ENCODE measurements at places on chromosomes 7 and 10.

GRCh38 chr7:38182450-38182849 is 4.4 kb downstream of the STARD3NL start:
- DNase-seq, result no peak

- DNase-seq, result no peak
Observed at GRCh38 chr7:3154317-3154716, 110.7 kb upstream of the CARD11 start.

DNA sequence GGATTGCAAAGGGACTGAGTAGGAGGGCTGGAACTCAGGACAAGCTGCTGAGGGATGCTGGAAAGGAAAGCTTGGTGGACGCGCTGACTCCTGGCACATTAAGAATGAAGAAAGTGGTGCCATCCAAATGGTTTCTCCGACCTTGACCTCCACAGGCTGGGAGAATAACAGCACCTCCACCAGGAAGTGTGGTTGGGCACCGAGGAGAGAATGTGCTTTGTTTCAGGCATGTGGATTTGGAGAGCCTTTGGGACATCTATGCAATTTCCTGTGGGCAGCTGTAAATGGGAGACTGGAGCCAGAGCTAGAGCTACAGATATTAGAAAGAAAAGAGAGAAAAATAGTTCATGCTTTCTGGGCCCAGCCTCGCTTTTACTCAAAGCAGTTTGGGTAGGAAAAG is 29.8 kb upstream of the HABP2 start:
- DNase-seq, result no peak

GRCh38 chr10:87844837-87845623 is 18.3 kb downstream of the KLLN start:
- DNase-seq, result no peak

GRCh38 chr7:33425929-33426678 is 296.7 kb downstream of the BBS9 start:
- no peak for DNase-seq

DNA sequence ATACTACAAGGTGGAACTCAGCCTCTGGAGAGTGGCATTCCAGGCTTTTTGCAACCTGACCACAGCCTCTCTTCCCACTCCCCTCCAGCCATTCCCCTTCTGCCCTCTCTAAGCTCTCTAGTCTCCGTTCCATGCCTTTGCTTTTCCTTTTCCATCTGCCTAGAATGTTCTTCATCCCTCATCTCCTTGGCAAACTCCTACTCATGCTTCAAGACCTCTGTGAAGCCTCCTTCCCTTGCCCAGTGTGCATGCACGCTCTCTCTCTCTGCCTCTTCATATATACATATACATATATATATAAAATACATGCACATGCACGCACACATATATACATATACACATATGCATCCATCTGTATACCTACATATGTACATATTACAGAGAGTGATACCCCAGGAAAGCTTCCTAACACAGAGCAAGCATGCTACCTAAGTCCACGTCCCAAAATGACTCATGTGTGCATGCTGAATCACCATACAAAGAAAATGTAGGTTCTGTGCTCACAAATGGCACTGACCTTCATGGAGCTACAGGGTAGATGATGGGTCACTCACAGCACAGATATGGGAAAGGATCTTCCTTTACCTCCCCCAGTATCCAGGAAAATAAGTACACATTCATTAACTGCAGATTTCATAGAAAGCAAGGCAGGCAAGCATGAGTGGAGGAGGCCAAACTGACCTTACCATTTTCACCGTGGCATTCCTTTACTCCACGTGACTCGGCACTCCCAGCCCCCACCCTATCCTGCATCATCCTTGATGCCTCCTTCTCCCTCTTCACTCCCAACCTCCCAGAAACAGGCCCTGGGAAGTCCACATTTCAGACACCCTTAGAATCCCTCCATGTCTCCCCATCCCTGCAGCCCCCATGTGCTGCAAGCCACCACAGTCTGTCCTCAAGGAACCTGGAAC is 238.4 kb upstream of the ZMIZ1 start:
- no peak for DNase-seq

DNA sequence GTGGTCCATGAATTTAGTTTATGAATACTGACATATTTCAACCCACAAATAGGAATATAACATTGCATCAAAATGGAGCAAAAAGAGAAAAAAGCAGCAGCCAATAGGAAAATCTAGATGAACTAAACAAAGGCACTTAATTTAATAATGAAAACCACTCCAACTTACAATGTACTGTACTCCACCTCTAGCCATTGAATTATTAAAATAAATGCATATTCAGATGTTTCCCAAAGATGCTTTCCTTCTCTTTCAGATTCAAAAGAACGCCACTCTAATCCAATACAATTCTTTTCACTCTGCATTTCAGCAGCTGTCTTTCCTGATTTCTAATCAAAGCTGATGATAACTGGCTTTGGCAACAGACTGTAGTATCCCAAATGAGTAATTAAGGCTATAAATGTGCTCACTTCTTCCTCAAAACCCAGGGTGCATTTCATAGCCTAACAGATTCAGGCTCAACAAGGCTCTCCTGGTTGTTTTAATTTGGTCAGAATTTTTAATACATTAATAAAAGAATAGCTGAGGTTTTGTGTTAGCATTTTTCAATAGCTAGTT is 577.1 kb downstream of the PARD3 start:
- DNase-seq, result no peak

- no peak for DNase-seq
Observed at GRCh38 chr10:15106352-15107013, 9.3 kb downstream of the RPP38 start.

DNA sequence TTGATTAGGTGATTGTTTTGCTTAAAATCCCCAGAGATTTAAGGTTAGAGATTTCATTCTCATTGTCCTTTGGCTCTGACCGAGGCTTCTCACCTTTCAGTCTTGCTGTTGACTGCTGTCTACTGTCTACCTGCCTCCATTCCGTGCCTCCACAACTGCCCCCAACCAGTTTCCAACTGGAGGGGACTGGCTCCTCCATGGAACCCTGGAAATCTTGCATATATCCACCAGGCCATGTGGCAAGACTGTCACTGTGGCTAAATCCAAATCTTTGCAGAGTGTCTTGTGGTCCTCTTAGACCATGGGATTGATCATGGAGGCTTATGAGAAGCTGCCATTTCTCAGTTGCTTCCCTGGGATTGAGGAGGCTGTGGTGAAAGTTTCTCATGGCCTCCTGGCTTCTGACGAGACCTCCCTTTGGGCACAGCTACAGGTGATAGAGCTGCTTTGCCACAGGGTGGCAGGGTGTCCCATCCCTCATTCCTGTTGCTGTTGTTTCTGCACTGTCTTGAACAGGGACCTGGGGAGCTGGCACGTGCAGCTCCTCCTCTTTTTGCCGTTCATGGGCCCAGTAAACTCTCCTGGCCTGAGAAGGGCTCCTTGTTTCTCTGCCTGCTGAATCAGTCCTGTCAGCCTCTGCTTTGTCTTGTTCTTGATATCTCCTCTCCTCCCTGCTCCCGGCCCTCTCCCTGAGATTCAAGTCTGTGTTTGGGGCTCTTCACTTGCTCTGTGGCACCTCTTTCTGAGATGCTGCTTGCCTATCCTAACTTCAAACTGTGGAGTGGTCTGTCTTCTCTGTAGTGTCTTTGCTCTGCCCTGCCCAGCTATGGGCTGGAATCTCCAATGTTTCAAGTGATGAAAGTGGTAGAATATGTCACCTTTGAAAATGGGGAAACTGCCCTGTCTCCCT is 63.6 kb upstream of the IGFBP3 start:
- no peak for DNase-seq

- no peak for DNase-seq
Observed at GRCh38 chr10:2927958-2928840, 139.1 kb upstream of the PFKP start.

GRCh38 chr7:98420966-98421612 is 20.2 kb upstream of the BAIAP2L1 start:
- no peak for DNase-seq

- DNase-seq, result no peak
Observed at GRCh38 chr7:12601302-12601869, 30.9 kb downstream of the SCIN start.

- no peak for DNase-seq
Observed at GRCh38 chr10:22854935-22855421, 72.9 kb upstream of the ARMC3 start.

GRCh38 chr7:155571581-155572345 is 25.4 kb upstream of the CNPY1 start:
- no peak for DNase-seq

- no peak for DNase-seq
Observed at GRCh38 chr7:24742506-24743162, 14.6 kb downstream of the GSDME start.

- DNase-seq, result no peak
Observed at GRCh38 chr10:110167149-110167548, 40.3 kb upstream of the MXI1 start.

DNA sequence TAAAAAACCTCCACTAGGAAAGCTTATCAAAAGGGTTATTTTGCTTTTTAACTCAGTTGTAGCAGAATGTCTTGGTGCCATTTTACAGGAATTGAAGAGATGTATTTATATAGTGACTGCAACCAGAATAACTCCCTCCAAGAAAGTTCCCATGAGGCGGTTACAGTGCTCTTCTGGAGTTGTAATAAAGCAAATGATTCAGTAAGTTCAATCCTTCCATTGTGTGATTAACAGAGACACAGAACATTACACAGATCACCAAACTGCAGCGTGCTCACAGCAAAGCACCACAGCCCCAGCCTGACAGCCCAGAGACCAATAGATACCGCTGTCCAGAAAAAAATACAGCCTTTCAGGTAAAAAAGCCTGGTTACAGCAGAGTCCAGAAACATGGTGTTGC is 21.9 kb upstream of the CABCOCO1 start:
- no peak for DNase-seq

DNA sequence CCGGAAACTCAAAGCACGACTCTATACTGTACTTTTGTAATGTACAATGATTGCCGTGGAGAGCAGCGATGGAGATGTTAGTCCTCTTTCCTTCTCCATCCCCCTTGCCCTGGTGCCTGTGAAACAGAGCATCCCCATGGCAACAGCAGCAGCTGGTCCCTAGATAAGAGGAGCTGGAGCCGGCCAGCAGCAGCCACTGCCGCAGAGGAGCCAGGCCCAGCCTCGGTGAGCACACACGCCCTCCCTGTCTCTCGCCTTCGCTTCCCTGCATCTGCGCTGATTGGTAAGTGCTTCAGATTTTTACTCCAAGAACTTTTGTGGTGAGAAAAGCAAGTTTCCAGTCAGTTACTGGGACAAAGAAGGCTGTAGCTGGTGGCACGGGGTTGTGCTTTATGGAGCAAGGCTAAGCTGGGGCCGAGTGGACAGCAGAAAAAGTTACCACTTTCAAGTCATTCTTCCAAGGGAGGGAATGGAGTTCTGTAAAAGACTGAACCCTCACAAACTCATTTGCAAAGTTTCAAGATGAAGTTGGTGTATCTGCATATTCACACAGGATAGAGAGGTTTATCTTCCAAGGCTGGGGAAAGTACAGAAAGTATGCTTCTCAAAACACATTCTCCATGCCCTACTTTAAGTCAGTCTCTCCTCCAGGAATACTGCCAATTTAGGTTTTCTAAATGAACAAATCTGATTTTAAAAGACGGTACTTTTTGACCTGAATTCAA is at the start of gene PPP1R17:
Gene PPP1R17, plus strand, starts transcription at position 192 of the 725 bp plus-strand sequence. CDS start 5,227 bp downstream, outside the sequence.
- DNase-seq, result no peak

DNA sequence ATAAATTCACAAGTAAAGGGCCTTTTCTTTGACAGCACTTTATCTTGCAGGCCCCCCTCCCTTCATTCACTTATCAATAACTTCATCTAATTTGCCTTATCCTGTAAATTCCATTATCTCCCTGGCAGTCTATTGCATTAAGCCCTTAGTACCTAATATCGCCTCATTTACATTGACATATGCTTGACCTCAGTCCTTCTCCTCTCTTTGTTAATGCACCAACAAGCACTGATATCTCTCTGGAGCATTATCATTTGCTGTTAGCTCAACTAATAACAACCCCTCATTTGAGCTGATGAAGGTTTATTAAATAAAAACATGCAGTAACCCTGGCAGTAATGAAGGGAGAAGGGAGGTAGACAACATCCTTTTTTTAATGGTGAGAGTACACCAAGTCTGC is 46.8 kb downstream of the EXOC4 start:
- no peak for DNase-seq

DNA sequence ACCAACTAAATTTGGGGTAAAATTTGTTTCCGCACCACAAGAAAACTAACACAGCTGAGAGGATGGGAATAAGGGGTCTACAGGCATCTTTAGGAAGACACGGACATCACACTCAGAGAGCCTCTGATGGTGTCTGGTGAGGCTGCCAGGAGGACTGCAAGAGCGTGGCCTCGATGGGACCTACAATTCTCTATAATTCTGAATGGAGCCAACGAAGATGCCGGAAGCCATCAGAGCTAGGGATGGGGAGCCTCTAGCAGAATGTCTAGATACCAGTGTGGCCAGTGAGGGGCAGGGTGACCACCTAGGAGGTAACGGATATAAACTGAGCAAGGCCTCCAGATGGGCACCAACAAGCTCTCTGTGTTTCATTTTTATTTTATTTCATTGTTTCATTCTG is 7.5 kb downstream of the GRID1 start:
- DNase-seq, result no peak

DNA sequence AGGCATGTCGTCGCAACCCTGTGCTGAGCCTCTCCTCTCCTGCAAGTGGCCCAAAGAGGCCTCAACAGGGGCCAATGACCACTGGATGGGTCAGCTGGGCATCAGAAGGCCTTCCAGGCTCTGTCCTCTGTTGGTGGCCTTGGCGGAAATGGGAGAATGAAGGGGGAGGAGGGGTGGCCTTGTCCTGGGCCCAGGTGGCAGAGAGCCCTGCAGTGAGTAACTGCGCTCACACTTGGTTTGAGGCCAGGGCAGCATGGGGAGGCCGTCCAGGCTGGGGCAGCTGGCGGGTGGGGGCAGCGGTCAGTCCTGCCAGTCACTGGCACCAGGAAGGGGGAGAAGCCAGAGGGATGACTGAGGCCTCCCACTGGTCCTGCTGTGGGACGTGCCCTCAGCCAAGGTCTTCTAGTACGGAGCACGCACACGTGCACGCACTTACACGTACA is 59.8 kb downstream of the LHPP start:
- no peak for DNase-seq

DNA sequence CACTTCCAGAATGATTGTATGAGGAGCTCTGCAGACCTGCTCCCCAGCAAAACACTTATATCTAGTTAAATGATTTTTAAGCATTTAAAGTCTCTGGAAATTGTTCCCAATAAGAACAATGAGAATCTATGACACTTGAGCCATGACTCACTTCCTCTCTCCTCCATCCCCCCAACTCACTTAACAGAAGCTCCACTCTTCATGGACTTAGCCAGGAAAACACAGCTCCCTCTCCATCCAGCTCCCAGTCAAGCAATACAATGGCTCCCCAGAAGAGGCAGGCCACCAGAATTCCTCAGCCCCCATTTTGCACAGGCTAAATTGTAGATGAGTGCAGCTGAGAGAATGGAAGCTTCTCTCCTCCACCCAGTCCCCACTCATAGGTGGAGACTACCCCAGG is 27.0 kb downstream of the AOC1 start:
- DNase-seq, result no peak

GRCh38 chr7:102024769-102025391 is 207.5 kb downstream of the CUX1 start:
- no peak for DNase-seq
